NCI-H1694 treated with DMSO at 0.1 percent for 48 hours (cell line): ENCODE measurements at places on chromosomes 4 and X.

GRCh38 chrX:130245441-130245840 is 23.3 kb downstream of the ZNF280C start:
- DNase-seq = no peak

DNA sequence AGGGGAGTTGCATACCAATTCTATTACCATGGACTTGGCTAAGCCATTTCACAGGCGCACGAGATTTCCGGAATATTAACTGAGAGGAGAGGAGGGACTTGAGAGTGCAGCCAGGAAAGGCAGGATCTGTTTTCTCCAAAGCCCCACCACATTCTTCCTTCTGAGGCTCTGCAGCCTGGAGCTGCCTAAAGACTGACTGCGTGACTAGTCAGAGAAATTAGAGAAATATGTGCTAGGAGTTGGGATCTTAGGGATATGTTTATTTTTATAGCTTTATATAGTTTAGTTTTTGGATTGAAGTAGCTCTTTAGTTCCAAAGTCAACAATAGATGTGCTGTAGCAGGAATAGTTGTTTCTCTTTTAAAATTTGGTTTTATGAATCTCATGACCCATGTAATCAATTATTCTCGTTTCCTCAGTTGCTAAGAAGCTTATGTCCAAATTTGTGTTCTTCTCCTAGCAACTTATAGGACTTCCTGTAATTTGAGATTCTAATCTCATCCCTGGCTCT is 300.1 kb upstream of the DDX53 start:
- DNase-seq = no peak

GRCh38 chr4:3676196-3676595 is 90.0 kb upstream of the ADRA2C start:
- DNase-seq = no peak

- DNase-seq = no peak
Observed at GRCh38 chr4:67570537-67570936, 12.0 kb downstream of the STAP1 start.

GRCh38 chr4:185119927-185120630 is 23.0 kb upstream of the SLC25A4 start:
- no peak for DNase-seq

- DNase-seq = no peak
Observed at GRCh38 chrX:107559506-107559905, 68.8 kb upstream of the PRPS1 start.
